ENCODE measurements at places on chromosomes 1 and 21. TPM values are rescaled to one million over a fixed set of nuclear protein-coding genes. Genes with fewer than 3 reads are reported as not detected.

GRCh38 chr1:247350587-247350986 lies 18.9 kb upstream of the ZNF496 start:
- DNase-seq = no peak

- DNase-seq = no peak
Observed at GRCh38 chr1:41627491-41628280, 143.2 kb upstream of the EDN2 start.

DNA sequence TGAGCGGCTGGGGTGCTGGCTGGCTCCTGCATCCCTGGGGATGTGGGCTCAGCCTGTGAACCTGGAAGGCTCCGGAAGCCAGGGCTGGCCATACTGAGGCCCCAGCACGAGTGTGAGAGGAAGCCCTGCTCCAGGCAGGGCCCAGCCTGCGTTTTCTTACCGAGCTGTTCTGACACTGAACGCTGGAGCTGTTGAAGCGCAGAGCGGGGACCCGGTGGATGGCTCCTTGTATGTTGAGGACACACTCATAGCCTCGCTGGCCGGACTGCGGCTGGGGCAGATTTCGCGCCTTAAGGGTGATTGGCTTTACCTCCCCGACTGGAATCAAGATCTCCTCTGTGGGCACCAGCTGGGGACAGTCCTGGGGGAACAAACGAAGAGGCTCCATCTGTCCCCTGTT lies 160.0 kb downstream of the PLXNA2 start:
- DNase-seq = no peak

PKLR gene
- not detected for polyA plus RNA-seq

CD58 gene
- 14.0 TPM for polyA plus RNA-seq
